ENCODE measurements at places on chromosomes 13 and 19. TPM values are rescaled to one million over a fixed set of nuclear protein-coding genes. Genes with fewer than 3 reads are reported as not detected.

DNA sequence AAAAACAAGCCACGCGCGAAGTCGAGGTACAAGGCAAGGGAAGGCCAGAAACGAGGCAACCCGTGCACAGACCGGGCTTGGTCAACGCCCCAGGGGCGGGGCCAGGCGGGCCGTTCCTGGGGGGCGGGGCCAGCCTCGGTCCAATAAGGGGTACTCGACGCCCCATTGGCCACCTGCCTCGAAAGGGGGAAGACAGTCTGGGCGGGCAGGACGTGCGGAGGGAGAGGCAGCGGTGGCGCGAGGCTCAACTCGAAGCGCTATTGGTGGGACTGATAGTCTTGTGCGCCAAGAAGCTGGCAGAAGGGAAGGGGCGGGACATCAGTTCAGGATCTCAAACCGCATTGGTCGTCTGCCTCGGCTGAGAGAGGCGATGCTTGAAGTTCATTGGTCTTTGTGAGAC, at the start of gene LYPD4:
Gene LYPD4, minus strand, starts transcription at position 83 of the 400 bp plus-strand sequence. CDS start 5,398 bp downstream, outside the sequence.
- DNase-seq, result no peak

DNA sequence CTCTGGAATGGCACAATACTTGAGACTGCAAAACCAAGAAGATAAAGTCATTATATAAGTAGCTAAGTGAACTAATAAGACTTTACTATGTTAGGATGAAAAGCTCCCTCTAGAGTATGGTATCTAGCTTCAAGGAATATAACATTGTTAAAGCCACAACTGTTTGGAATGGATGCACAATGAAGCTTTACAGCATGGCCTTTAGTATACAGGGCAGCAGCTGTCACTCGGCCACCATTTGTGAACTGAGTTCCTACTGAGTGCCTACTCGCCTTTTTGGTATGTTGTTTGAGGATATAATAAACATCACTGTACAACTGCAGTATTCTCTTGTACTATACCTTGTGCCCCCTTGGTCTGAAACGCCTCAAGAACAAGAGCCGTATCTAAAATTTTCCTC, 6.8 kb downstream of the ALG5 start:
- DNase-seq, result no peak

DNA sequence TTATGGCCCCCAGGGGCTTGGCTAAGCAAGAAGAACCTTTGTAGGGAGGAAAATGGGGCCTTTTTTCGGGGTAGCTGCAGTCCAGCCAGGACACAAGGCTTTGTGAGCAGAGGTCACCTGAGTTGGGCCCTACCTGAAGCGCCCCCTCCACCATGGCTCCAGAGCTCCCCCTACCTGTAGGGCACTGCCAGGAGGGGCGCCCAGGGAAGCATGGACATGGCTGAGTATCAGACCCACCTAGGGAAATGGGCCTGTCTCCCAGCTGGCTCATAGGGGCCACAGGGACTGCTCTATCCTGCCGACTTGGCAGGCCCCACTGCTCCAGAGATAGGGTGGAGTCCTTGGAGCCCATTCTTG, 9.0 kb upstream of the CEBPA start:
- DNase-seq, result no peak

DNA sequence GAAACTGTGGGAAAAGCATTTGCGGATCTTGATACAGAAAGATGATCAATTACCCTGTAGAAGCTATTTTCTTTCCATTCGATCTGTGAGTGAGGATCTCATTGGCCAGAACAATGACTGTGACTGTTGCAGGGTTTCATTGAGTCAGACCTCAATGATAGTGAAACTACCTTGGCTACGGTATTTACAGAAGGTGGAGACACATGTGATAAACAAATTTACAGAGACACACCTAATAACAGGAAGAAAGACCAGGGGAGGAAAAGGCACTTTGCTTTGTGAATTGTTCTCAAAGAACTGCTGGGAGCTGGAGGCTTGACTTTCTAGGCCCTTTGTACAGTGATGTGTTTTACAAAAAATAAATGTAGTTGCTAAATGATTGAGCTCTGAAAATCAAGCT, 19.9 kb upstream of the ARGLU1 start:
- DNase-seq, result no peak

GRCh38 chr19:37886571-37886970, 19.8 kb downstream of the WDR87 start:
- DNase-seq, result no peak

DNA sequence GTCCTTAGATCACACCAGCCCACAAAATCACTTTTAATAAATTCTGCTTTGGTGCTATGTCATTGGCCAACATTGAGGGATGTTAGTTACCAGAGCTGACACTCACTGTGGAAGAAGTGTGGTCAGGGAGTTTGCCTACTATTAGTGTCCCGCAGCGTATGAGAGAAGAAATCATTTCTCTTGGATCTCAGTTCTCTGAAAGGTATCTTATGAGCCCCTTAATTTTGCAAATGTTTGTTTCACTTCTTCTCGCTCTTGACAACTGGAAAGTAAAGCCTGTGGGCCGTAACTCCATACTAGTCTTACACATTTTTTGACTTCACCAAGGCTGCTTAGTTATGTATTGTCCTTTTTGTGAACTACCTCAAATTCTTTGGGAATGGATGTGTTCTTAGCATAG, 80.9 kb downstream of the FLT1 start:
- no peak for DNase-seq

- no peak for DNase-seq
Observed at GRCh38 chr13:93499991-93500390, 273.4 kb downstream of the GPC6 start.

DNA sequence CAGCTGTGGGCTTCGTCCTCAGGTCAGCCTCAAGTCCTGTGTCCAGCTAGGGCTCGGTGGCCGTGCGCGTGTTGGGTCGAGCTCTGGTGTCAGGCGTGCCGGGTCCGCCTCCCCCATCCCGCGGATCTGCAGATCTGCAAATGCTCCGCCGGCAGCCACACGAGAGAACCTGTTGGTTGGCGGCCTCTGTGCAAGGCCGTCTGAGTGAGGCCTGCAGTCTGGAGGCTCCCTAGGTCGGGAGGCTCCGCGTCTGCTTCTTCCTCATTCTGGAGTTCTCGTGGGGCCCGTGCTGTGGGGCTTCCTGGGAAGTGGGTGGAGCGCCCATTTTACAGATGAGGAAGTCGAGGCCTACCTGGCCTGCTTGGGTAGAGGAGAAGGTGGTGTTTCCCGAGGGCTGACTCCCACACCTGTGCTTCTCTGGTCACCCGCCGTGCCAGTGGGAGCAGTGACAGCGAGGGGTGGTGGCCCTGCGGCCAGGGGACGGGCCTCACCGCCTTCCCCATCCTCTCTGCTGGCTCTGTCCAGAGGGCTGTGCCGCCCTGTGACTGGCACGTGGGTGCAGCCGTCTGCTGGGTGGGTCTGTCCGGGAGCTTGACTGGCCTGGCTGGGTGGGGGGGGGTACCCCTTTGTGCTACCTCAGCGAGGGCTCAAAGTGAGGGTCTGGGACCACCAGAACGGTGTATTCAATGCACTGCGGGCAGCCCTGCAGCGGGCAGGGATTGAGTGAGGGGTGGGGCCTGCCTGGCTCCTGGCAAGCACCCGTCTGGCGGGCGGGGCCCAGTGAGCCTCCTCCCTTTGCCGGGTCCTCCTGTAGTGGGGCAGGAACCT, 3.3 kb downstream of the CSNK1G2 start:
- no peak for DNase-seq

GRCh38 chr19:6062274-6062673, 48.0 kb downstream of the RFX2 start:
- no peak for DNase-seq

GRCh38 chr13:79870766-79871165, 389.8 kb downstream of the NDFIP2 start:
- DNase-seq, result no peak

DNA sequence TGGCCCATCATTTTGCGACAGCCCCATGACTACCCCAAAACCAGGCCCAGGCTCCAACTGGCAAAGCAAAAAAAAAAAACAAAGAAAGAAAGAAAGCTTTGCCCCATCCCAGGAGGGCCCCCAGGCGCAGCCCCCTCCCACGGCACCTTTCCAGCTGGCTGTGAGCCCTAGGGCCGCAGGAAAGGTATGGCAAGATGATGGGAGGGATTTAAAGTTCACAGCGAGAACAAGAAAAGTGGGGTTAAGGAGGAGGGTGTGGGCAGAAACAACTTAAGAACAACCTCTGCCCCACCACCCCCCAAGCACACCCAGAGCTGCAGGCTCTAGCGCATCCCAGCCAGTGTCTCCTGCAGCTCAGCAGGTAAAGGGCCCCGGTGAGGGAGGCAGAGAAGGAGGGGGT, at the start of gene CYP2F1:
Gene CYP2F1, plus strand, starts transcription at position 301 of the 400 bp plus-strand sequence. CDS start 1,757 bp downstream, outside the sequence.
- DNase-seq, result no peak

DNA sequence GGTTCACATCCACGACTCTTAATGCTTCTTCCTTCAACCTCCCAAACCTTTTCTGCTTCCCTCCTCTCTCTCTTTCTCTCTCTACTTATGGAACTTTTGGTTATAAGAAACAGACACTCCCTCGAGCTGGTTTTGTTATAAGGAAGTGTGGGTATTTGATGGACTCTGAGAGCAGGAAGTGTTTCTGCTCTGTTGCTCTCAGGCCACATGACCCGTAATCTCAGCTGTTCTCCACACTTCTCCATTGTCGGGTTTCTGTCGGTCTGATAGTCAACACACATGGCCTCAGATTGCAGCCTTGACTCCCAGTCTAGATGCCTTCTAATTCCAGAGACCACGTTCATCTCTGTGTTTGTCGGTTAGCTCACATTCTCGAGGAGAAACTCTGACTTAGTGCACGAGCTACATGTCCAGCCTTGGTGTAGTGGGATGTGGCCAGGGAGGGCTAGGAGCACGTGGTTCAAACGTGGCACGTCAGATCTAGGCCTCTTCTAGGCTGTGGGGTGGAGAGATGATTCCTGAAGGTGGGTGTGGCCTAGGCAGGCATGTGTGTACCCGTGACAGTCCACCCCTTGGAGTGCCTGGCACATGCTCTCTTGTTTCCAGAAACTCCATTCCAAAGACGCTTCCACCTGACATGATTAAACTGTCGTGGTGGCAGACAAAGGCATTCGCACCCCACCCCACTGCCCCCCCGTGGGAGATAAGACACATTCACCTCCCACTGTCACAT, 26.3 kb downstream of the CNFN start:
- no peak for DNase-seq

The BRCA2 gene
- 0.38 TPM for total RNA-seq

The KLK5 gene
- total RNA-seq, result not detected

The TICAM1 gene
- 6.1 TPM for total RNA-seq

The YIPF2 gene
- 13.1 TPM for total RNA-seq

The TMC4 gene
- 2.2 TPM for total RNA-seq

The GPC6 gene
- 1.8 TPM for total RNA-seq

The SIGLECL1 gene
- total RNA-seq, result not detected

The CD177 gene
- 0.14 TPM for total RNA-seq
